ENCODE measurements at places on chromosomes 5 and 9. TPM values are rescaled to one million over a fixed set of nuclear protein-coding genes. Genes with fewer than 3 reads are reported as not detected.

- no peak for DNase-seq
Measured at GRCh38 chr5:33789567-33789957, 102.2 kb downstream of the ADAMTS12 start.

DNA sequence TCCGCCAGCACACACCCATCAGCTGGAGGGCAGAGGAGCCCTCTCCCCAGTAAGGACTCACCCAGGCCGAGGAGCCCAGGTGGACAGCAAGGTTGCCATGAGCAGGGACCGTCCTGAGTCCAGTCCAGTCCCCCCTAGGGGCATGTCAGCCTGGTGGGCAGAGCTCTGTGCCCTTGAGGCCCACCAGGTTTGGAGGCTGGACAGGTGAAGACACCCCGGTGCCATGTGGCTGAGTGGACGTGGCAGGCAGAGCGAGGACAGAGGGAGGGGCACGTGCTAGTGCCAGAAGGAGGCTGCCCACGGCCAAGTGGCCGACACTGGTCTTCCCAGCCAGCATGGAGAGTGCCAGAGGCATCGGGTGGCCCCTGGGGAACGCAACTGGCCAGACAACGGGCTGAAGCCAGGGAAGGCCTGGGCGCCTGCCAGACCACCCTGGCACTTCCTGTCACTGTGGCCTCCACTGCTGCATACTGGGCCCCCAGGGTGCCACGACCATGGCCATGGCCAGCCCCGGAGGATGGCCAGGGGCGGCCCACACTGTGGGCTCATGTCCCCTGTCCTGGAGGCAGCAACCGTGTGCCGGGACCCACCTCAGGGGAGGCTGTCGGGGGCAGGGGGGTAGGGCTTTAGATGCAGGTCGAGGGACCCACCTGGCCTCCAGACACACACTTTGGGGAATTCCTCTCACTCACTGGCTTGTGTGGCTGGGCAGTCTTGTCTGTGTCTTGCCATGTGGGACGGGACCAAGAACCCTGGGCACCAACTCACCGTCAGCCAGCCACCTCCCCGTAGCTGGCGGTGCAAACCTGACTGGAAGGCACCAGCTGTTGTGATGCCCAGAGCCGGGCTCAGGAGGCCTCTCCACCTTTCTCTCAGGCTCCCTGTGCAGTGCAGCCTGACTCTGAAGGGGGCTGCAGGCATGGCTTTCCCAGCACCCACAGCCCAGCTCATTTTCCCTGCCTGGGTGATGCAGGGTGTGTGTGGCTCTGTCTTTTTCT, 42.3 kb upstream of the LPCAT1 start:
- DNase-seq = no peak

- no peak for DNase-seq
Measured at GRCh38 chr5:146697211-146697610, 181.2 kb upstream of the GPR151 start.

DNA sequence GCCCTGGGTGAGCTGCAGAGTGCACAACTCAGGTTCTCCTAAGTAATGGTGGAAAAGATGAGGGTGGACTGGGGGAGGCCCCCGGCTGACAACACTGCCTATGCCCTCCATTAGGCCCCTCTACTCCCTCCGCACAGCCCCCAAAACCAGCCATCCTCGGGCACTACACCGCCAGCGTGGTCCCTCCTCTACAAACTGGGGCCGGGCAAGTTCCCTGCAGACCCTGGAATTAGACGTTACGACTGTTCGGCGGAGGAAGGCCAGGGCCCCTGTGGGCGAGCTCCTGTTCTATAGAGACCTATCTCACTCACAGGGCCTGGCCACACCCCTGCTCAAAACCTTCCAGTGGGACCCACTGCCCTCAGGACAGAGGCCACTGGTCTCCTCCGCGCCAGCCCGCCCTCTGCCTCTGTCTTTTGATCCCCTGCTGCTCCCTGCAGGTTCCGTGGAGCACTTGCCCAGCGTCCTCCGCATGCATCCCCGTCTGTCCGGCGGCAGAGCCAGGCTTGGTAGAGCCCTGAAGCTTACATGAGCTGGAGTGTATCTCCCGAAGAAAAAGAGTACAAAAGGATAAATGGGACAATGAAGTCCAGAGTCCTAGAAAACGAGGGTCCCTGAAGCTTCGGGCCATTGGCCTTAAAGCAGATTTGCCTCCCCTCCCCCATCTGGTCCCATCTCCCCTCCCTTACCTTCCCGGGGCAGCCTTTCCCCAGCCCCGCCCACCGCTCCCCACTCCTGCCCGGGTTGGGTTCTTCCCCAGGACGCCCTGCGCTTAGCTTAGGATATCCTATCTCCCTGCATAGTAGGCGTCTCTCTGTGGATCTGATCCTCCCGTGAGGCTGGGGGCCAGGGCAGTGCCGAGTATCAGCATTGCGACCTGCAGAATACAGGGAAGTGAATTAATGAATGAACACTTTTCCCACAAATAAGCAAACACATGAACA, 71.3 kb downstream of the HRH2 start:
- peak; percentile 20 for DNase-seq

GRCh38 chr9:84778570-84778969, 109.0 kb downstream of the NTRK2 start:
- DNase-seq = no peak

GRCh38 chr9:32677931-32678330, 42.5 kb upstream of the TAF1L start:
- DNase-seq = no peak

- no peak for DNase-seq
Measured at GRCh38 chr5:104186100-104186499, 623.5 kb upstream of the NUDT12 start.

DNA sequence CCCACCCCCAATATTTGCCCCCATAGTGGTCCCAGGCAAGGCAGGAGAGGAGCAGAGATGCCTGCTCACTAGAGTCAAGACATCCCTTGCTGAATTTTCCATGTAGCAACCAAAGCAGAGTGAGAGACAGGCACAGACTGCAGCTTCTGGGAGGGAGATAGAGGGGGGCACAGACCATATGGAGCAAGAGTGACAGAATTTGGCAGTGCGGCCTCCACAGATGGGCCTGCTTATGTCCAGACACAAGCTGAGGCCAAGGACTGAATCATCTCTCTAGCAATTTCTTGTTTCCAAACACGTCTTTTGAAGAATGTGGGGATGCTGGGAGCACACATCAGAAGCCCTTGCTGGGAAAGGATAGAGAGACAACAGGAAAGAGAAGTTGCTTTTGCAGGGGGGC, 53.0 kb upstream of the ALDH1B1 start:
- DNase-seq = no peak

HTR1A gene
- total RNA-seq = not detected

SVEP1 gene
- total RNA-seq = under 0.01 TPM

SOX30 gene
- total RNA-seq = under 0.01 TPM
